Mesenteric fat pad (tissue), 1 donor: ENCODE measurements at places on chromosomes 5 and 9.

GRCh38 chr5:79544131-79544530 lies 30.2 kb upstream of the HOMER1 start:
- DNase-seq, result no peak

- no peak for DNase-seq
Observed at GRCh38 chr5:76402251-76402885, 717 bp upstream of the IQGAP2 start.

GRCh38 chr5:14299666-14300065 lies 156.5 kb downstream of the TRIO start:
- no peak for DNase-seq

GRCh38 chr5:33043343-33043997 lies 332.3 kb downstream of the NPR3 start:
- no peak for DNase-seq

DNA sequence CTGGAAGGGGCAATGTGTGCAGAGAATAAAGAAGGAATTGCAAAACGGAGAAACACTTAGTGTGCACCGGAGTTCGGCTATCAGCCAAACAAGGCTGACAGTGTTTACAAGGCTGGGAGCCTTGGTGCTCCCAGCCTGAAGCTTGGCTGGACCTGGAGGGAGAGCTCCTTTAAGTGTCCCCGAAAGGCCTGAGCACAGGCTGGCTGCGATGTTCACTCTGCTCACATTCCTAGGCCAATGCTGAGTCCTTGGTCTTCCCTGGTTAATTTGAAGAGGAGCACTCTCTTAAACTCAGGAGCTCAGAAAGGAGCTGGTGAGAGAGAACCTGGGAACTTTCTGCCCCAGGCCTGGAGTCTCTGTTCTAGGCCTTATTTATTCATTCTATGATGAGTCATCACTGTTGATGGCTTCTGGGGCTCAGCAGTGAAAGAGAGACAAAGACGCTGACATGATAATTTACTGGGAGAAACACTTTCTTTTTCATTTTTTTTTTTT lies 88.6 kb upstream of the MYO10 start:
- DNase-seq, result no peak

DNA sequence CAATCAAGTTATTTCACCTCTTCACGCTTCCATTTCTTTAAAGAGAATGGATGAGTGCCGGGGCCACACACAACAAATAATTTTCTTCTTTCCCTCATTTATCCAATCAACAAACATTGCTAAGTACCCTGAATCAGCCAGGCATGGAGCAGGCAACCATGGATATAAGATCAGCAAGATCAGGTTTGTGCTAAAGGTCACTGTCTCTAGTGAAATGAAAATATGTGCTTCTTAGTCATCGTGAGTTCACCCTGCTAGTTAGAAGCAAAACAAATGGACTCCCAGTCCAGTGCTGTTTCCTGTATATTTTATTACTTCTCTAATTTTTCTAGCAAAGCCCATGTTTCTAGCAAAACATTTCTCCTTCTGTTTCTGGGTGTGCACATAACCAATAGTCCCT lies 629.2 kb downstream of the BNC2 start:
- DNase-seq, result no peak

DNA sequence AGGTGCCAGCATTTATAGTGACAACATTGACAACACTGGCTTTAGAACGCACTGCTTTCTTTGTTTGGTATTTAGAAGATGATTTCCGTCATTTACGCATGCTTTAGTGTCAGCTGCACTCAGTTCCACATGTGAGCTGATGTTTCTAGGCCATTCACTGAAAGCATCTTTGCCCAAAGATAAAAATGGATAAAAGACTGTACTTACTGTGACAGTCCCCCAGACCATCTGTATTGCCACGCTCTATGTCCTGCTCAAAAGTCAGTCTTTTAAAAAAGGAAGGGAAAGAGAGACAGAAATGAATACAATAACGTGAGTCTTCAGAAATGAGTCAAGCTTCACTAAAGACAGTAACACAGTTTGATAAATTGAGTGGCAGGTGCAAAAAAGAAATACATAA lies 99.3 kb downstream of the SEMA6A start:
- no peak for DNase-seq

DNA sequence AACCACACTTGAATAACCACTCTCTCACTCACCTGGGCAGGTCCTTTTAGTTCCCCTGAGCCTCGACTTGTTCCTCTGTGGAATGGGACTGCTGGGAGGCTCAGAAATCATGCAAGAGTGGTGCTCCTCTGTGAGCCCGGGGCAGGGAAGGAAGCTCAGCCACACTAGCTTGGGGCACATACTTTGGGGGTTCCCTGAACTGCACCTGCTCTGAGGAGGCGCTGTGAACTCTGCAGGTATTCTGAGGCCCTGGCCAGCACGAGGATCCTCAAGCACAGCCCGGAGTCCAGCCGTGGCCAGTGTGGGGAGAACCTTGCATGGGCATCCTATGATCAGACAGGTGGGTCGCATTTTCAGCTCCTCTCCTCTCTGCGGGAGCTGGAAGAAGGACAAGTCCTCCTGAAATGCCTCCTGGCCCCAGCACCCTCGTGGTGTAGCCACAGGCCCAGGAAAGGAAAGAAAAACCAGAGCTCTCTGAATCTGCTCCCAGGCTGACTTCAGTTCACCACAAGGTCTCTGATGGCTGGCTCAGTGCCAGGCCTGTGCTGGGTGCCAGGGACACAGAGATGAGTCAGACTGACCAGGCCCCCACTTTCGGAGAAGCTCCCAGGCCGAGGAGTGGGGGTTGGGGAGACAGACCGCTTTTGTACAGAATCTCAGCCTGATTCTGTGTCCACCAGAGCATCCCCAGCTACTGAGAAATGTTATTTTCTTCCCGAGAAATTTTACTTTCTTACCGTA lies 11.9 kb downstream of the GLIPR2 start:
- DNase-seq, result peak; percentile 98

- no peak for DNase-seq
Observed at GRCh38 chr5:122311497-122311960, 508 bp upstream of the SNCAIP start.

DNA sequence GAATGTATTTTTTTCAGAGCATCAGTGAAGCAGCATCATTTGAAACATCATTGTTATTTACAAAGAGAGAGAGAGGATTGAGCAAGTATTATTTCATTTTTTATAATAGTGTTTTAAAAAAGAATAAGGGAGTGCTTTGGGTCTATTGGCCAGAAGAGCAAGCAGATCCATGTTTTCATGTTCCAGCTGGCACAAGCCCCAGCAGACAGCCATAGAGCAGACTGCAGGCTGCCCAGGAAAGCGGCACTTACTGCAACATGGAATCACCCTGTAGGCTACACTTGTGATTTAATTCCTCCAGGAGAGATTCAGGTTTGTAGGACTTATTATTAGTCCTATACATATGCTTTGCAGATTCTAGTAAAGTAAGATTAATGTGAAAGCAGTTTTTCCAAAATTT lies 407.0 kb upstream of the GRAMD2B start:
- no peak for DNase-seq

GRCh38 chr9:124262649-124262972 lies 4.9 kb downstream of the NEK6 start:
- DNase-seq, result no peak

- no peak for DNase-seq
Observed at GRCh38 chr9:116175614-116176013, 22.0 kb downstream of the PAPPA start.

DNA sequence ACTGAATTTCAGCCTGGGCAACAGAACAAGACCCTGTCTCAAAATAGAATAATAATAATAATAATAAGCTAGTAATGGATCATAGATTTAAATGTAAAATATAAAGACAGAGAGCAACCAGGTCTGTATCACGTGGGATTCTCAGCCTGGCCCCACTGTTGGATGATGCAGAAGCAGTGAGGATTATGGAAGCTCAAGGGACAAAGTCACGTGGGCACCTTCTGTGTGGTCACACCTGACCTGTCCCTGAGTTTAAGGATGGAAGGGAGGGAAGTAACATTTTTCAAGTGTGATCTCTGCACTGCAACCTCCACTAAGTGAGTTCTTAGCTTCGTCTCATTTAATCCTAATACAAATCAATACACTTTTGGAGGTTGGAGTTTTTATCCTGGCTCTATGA lies 212.5 kb upstream of the IER5L start:
- DNase-seq, result no peak

GRCh38 chr5:130994496-130995253 lies 170.4 kb downstream of the HINT1 start:
- no peak for DNase-seq

DNA sequence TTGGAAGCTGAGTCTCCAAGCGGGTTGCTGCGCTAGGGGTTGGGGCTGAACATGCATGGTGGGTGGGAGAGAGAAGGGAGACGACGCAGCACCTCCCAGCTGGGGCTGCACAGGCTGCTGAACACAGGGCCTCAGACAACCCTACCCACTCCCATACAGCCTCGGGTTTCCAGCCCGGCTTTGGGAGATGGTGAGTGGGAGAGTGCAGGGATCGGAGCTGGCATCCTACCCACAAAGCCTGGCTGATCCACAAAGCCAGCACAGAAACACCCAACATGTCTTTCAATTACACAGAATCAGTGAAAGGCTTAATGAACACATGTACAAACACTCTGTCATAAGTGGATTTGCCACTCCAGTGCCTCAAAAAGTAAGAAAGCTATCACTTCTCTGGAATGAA lies 64.8 kb downstream of the NSG2 start:
- no peak for DNase-seq

- DNase-seq, result no peak
Observed at GRCh38 chr9:121860744-121861143, 209.3 kb downstream of the DAB2IP start.

DNA sequence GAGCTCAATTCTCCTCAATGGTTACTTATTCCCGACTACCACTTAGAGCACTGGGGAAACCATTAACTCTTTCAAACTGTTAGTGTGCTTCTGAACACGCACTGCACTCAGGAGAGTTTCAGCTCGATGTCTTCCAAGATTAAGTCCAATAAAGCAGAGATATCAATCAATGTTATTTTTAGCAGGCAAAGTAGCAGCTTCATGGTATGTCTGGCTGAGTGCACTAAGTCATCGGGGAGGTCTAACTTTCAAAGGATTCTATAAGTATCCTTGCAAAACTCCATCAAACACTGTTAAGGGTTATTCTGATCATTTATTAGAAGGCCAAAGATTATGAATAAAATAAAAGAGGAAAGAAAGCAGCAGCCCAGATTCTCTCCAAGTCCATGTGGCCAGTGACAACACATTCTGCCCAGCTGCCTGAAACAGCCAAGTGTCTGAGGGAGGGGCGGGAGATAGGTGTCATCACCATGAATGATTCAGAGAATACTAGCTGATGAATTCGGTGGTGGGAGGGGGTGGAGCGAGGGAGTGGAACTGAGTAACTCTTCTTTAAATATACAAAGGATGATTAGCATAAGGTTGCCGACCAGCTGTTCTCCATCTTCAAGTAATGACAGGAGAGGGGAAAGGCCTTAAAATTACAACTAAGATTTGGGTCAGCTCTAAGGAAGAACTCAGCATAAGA lies 21.3 kb downstream of the NREP start:
- no peak for DNase-seq

DNA sequence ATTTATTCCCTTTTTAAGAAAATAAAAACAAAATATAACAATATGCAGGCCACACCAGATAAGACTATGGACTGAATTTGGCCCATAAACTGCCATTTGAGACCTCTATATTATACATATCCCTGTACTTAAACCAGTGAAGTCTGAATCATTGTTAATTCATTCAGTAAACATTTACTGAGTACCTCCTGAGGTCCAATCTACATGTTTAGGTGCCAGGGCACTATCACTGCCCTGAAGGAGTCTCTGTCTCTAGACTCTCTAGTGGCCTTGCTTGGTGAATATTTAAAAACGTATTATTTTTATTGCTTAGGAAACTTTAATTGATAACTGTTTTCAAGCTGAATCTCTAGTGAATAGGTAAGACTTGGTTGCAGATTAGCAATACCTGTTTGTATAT lies 74.7 kb upstream of the ELL2 start:
- no peak for DNase-seq

- DNase-seq, result no peak
Observed at GRCh38 chr9:6000955-6001354, 14.5 kb downstream of the RANBP6 start.

GRCh38 chr9:107112707-107113243 lies 170.3 kb upstream of the RAD23B start:
- DNase-seq, result no peak
